Ascending aorta (tissue), 2 donors: ENCODE measurements at places on chromosomes 3 and 15. TPM values are rescaled to one million over a fixed set of nuclear protein-coding genes. Genes with fewer than 3 reads are reported as not detected.

GRCh38 chr3:111621535-111621934 lies 26.4 kb upstream of the ZBED2 start:
- DNase-seq: no peak

GRCh38 chr3:196886144-196886543 lies 18.4 kb downstream of the SENP5 start:
- no peak for DNase-seq

DNA sequence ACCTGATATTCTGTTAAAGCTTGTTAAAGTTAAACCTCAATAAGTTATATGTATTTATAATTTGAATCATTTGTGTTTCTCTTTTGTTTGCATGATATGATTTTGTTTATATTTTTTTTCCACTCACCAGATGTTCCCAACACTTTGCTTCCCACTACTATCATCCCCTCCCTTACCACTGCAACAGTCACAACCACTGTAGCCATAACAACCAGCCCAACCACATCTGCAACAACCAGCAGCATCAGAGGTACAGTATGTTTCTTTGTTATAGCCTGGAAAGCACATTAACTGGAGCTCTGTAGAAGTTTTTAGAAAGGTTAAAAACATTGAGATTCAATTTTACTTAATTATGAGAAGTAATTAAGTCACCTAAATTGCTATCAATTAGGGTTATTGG lies 1011.9 kb downstream of the VGLL3 start:
- no peak for DNase-seq

GRCh38 chr3:115999001-115999585 lies 375.8 kb downstream of the GAP43 start:
- no peak for DNase-seq

- DNase-seq: no peak
These were observed 36.9 kb downstream of the DNASE1L3 start for GRCh38 chr3:58173669-58174398.

GRCh38 chr15:26504009-26504408 lies 268.9 kb downstream of the GABRB3 start:
- DNase-seq: no peak

Gene ERICH6
- total RNA-seq: not detected

Gene ISL2
- total RNA-seq: not detected

Gene AADACL2
- total RNA-seq: not detected

Gene RPL35A
- total RNA-seq: 291 TPM

Gene EIF4E3
- 4.4 TPM for total RNA-seq
